Fibroblast of the conjunctiva (primary cell): ENCODE measurements at places on chromosomes 7 and 10.
A peak's percentile ranks its signal among the peaks of the same experiment; 100 is the strongest.

DNA sequence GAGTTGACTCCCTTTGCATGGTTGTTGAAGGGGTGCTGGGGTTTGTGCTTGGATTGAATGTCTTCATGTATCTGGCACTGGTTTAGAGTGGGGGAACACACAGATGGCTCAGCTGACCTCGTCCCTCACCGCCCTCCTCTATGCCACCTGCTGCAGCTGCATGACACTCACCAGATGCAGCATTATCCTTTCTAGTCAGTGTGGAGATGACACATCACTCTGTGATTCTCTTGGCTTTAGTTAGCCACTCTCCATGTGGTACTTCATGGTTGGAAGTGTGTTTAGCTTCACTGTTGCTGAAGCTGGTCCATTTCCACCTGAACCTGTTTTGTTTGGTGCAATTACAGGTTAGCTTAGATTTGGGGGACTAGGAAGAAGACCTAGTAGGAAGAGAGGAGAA, 56.3 kb upstream of the BMPER start:
- no peak for DNase-seq

DNA sequence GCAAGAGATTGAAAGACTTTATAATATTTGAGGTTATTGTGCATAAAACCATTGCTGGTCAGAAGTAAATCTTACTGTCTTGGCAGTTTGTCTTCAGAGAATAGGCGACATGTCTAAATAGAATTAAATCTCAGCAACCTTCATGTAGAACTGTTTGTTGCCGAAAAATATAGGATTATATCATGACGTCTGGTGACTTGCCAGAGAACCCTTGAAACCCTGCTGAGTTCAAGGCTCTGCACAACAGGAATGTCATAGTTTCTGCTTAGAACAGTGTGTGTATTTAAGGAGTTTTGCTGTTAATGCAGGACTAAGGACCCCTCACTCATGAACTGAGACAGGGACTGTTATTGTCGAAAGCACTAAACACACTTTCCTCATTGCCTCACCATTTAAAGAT, 206.4 kb upstream of the ETV1 start:
- DNase-seq: no peak

DNA sequence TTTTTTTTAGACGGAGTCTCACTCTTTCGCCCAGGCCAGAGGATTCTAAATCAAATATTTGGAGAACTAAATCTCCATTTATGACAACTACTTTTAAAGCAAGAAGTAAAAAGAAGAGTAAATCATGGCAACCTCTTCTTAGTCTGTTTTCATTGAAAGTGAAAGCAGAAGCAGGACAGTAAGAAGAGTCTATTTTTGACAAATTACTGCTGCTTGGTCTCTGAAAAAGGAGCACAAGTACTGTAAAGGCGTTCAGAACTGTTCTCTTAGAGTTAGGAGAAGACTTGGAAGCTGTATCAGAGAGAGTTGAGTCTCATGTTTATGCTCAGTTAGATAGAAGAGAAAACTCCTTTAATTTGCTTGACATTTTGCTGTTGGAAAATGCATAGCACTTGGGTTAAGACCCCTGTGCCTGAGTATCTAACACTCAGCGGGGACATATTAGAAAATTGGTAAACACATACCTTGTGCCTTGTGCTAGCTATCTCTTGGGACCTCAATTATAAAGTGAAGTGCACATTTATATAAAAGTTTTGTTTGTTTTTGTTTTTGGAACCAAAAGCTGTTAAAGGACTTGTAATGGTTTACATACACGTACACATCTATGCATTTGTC, 433.0 kb downstream of the ANKRD7 start:
- no peak for DNase-seq

DNA sequence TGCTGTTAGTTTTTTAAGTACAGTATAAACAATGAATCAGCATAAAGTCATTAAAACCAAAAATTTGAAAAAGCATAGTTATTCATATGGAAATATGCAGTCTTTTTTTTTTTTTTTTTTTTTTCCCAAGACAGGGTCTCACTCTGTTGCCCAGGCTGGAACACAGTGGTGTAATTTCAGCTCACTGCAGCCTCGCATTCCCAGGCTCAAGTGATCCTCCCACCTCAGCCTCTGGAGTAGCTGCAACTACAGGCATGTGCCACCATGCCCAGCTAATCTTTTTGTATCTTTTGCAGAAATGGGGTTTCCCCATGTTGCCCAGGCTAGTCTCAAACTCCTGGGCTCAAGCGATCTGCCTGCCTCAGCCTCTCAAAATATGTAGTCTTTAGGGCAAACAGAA, 182.0 kb downstream of the SEMA3E start:
- no peak for DNase-seq

DNA sequence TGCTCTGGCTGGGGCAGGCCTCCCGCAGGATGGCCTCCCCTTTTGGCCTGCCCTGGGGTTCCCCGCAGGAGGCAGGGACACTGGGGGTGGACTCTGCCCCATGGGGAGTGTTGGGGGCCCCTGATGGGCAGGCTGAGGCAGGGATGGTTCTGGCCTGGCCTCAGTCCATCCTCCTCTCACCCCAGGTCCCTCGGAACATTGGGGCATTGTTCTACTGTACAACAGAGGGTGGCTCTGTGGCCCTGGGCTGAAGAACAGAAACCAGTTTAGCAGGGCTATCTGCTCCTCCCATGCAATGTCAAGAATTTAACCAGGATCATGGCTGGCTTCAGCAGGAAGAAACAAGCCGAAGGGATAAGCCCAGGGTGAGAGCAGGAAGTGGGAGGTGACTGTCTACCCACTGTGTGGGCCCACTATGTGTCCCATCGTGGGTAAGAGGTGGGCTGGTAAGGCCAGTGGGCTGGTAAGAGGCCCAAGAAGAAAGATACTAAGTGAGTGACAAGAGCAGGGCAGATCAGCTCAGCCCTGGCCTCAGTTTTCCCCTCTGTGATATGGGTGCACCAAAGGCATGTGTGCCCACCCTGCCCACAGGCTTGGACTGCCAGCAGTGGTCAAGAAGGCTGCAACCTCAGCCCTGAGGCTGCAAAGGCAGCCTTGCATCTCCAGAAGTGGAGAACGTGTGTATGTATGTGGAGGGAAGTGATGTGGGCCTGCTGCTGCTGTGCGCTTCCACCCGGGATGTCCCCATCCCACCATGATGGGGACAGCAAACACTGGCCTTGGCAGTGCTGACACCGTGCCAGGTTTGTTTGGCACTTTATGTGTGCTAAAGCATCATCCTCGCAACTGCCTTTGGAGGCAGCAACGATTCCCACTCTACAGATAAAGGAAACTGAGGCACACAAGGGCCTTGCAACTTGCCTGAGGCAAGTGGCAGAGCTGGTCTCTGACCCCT, 138.9 kb downstream of the SH3PXD2A start:
- no peak for DNase-seq

DNA sequence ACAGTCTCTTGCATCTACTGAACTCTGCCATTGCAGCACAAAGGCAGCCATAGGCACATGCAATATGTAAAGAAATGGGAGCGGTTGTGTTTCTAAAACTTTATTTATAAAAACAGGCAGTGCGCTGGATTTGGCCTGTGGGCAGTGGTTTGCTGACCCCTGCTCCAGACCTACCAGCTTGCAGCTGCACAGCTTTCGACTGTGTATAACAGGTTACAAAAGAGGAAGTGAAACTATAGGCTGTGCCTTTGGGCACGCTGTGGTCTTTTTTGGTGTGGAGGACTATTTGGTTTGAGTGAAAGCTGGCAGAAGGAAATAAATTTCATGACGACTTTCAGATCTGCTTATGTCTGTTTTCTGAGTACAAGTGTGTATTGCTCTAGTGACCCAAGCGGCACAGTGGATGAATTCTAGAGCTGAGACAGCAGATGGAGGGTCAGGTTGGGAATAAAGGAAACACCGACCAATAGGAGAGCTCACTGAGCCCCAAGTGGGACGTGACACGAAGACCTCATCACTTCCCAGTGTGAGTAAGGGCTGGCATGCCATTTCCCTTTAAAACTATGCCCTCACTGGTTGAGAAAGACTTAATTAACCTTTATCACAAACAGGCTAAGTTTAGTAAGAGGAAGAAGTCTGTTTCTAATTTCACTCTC, 152.7 kb downstream of the ANK3 start:
- peak; percentile 41 for DNase-seq

DNA sequence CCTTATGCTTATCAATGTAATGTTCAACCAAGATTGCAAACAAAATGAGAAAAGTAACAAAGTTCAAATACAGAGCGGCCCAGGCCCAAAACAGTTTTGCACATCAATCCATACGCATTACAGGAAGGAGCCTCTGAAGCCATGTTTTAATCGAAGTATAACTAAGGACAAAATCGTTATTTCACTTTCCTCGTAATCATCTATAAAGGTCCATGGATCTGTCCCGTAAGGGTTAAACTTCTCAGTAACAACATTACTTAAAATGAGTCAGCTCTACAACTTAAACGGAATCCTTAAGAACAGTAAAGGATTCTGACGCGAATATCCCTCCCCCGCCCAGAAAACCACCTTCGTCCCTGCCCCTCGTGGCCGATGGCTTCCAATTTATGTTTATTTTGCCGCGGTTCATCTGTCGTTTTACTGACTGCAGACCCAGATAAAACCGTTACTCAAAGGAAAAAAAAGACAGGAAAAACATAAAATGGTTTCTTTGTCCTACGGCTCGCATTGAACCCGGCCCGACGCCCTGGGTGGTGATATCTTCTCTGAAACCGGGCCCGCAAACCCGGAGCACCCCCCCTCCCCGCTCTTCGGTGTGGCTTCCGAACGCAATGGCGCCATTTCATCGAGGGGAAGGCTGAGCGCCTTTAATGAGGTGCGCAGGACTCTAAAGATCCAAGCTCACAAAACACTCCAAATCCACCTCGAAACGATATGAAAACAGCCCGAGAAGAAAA, 1.1 kb downstream of the HNRNPA2B1 start:
- DNase-seq: no peak

- no peak for DNase-seq
Observed at GRCh38 chr7:90972906-90973550, 291.2 kb upstream of the FZD1 start.

GRCh38 chr7:83178066-83178465, 15.4 kb upstream of the PCLO start:
- DNase-seq: no peak

DNA sequence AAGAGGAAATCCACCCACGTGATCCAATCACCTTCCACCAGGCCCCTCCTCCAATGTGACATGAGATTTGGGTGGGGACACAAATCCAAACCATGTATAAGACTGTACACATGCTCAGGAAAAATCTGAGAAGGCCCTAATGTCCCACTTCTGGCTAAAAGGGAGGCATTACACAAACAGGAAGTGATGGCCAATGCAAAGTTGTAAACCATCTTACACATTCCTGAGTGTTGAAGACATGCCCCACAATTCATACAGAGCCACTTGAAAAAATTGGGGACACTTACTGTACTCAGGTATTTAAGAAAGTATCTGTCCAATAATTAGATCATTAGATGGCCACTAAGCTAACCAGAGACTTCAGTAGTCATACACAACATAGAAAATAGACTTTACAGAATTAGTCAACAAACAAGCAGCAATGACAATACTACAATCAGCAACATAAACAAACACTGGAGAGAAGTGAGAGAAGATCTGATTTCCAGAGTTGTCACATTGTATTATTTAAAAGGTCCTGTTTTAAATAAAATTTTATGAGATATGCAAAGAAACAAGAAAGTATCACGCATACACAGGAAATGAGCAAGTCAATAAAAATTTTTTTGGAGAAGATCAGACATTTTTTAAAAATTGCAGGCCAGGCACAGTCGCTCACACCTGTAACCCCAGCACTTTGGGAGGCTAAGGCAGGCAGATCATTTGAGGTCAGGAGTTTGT, 143.3 kb downstream of the DGKI start:
- no peak for DNase-seq

GRCh38 chr10:133230044-133230361, at the start of gene UTF1:
TSS of gene UTF1 (plus strand) at chr10:133230217. CDS start at chr10:133230289, 72 bp downstream.
- DNase-seq: no peak

- DNase-seq: no peak
Observed at GRCh38 chr10:104033401-104033930, 52.2 kb downstream of the COL17A1 start.

DNA sequence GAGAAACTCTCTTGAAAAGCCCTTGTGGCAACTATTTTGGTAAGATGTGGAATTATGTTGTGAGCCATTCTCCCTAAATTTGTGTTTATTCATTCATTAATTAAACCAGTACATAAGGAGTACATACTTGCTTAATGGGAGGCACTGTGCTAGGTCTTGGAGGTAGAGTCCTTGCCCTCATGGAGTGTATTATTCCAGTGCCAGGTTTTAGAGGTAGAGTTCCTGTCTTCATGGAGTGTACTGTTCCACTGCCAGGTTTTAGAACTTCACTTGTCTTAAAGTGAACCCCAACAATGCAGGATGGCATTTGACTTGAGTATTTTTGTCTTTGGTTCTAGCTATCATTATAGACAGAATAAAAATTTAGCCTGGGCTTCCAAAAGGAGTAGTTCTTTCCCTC, 8.8 kb downstream of the MXI1 start:
- DNase-seq: no peak
